ENCODE measurements at places on chromosomes 12 and 14.

DNA sequence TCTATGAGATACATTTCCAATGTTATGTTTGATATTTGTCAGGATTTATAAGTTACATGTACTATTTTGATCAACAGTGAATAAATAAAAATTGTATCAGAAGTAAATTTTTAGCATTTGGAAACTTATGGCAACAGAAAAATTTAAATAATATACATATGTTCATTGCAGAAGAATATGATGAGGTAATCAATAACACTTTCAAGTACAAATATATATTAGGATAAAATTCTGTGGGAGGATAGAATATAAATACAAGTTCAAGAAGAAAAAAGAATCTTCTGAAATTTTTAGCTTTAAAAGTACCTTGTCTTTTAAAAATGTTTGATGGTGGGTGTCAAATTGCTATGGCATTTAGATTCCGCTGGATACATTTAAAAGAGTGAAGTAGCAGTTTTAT lies 102.8 kb upstream of the MUCL1 start:
- DNase-seq: no peak

DNA sequence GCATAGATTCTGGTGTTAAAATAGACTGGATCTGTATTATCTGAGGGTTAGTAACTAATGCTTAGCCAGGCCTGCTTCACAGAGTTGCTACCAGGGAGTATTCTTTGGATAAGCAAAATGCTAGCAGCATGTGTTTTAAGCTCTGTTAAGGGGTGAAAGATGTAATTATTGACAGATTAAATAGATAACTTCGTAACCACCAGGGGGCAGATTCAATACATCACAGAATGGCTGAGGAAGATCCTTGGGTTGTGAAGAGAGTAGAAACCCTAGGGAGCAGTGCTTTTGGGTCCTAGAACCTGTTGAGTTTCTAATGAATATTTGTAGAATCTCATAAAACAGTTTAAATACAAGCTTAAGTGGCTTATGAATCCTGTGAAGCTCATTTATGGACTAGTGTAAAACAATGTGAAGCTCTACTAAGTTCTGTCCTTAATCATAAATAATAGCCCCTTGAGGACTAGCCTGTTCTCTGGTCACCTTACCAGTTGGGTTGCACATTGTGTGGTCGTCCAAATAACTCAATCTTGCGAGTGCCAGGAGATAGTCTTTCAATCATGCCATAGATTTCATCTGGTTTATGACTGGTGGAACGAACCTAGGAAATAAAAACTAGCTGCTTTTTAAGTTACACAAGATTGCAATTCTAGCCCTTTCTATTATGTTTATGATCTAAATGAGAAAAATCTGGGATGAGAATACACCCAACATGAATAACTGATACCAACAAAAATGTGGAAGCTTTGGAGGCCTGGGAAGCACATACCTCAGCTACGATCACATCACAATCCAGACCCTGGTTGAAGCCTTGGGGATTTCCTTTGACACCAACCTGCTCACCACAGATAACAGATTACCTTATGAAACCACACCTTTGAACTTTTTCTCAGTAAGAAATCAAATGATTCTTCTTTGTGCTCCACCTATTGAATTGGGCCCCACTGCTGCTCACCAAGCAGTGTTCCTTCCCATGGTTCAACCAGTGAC lies 12.3 kb downstream of the METTL3 start:
- DNase-seq: peak; percentile 32

- DNase-seq: no peak
These were observed 326.0 kb downstream of the PRKD1 start for GRCh38 chr14:29601616-29602015.

DNA sequence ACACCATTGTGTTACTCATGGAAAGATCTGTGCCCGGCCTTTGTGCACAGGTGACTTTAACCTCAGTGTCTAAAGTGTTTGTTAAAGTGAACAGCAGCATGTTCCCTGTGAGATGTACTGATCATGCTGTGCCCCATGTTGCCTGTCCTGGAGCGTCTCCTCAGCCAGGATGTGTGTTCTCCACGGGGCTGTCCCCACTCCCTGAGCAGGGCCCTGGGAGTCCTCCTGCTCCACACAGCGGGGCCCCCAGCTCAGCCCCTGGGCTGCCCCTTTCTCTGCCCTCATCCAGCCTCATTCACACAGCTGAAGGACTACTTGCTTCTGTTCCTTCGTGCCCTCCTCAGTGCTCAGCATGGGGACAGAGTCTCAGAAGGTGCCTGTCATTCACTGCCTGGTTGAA lies 131.5 kb downstream of the SLC38A6 start:
- DNase-seq: no peak

- DNase-seq: no peak
These were observed 58.3 kb downstream of the PRKCH start for GRCh38 chr14:61379639-61380184.

DNA sequence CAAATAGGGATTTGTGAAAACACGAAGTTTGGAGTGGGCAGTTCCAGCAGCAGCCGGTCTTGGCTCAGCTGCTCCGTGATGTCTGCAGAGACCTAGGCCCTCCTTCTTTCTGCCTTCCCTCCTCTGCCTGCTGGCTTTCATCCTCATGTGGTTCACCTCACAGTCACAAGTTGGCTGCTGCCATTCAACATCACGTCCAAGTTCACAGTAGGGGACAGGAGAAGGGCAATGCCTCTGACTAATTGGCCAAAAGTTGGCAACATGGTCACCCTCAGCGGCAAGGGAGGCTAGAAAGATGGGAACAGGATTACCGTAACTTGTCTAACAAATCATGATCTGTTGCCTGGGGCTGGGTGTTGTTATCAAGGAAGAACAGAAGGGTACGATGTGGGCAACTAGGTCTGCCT lies 7.8 kb upstream of the CACNA2D4 start:
- DNase-seq: no peak

DNA sequence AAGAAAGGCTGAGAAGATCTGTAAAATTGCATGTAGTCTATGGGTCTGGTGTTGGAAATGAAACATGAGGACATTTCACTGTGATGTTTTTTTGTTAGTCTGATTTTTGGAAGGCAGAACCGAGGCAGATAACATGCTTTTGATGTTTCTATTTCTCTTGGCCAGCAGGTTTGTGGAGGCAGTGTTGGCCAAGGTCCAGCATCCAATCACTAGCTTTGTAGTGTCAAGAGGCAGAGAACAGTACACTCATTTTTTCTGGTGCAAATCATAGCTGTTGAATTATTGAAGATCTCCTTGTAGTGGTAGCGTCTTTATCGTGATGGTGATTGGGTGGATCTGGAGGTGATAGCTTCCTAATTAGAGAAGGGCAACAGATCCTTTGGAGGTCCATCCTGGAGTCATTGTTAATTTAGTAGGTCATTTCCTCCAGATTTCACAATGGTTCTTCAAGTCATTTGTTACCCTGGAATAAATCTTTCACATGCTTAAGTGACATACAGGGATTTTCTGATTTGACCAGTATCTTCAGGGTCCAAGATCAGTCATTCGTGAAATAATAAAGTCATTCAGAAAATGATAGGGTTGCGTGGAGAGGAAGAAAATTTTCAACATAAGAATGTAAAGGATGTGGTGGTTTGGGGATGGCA lies 252.4 kb upstream of the CPNE8 start:
- no peak for DNase-seq

DNA sequence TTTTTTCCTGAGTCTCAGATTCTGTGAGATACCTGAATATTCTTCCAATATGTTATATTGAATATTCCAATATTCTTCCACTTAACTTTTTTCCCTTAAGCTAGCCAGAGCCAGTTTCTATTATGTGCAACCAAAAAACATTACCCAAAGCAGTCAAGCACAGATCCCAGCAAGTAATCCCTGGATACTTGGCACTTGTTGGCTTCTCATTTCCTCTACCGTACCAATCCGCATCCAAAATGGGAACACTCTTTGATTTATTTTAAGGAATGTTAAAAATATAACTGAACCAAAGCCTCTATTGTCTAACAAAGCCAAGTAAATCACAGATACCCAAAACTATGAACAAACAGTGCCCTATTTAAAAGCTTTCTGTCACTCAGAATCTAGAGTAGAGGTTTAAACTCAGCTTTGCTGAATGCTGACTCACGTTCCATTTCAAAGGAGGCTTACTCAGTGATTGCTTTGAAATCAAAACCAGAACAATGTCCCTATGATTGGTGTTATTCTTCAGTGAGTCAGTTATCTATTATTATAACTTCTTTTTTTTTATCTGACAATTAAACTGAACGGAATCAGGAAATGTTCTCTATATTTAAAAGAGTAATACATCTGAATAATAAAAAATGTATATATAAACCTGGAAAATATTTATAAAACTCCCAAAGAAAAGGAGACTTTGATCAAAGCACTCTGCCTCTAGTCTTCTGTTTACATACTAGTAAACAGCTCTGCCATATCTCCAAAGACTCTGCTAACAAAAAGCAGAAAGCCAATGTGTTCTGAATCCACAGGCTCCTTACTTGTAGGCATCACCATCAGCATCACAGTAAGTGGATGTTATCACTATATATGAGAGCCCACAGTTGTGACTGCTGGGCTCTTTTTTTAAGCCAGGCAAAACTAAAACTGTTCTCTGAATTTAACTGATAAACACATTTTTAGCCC lies 360.8 kb downstream of the CCDC91 start:
- DNase-seq: no peak

- DNase-seq: no peak
These were observed 981 bp downstream of the VTI1B start for GRCh38 chr14:67673451-67673850.

- DNase-seq: no peak
These were observed 256.9 kb downstream of the CACNA1C start for GRCh38 chr12:2309647-2310046.
